ENCODE measurements at places on chromosomes 12 and 14.
A peak's percentile ranks its signal among the peaks of the same experiment; 100 is the strongest.

DNA sequence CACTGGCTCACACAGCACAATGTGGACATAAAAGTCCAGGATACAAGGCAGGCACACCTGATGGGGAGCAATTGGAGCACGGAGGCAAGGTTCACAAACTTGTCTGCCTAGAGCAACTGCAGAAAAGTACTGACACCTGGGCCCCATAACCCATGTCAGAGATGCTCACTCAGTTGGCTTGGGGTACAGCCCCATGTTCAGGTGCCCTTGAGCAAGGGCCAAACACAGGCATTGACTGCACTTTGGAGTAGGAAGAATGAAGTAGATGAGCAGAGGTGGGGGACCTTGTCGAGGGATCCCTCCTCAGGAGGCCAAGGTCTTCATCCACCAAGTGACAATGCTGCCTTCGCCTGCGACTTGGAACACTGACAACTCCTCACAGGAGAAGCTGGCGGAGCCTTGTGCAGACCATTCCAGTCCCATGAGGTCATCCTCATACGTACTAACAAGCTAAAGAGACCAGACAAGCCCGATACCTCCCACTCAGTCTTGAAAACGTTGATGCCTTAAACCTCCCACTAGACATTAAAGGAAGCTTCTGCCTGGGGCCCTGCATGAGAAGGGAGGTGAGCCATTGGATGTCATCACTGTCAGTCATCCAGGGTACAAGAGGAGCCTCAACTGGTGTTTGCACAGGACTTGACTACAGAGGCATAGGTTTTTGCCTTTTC, 42.5 kb upstream of the C14orf180 start:
- DNase-seq = no peak

DNA sequence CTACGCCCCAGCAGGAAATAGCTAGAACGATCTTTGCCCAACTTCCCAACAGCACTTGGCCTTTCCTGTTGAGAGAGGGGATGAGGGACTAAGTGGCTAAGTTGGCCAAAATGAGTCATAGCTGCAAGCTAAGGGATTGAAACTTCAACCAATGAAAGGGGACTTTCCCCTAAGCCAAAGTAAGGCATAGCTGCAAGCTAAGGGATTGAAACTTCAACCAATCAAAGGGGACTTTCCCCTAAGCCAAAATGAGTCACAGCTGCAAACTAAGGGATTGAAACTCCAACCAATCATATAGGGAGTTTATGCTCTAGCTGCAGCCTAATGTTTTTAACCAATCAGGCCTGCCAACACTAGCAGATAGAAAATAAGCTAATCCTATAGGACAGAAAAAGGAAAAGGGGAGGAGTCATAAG, 100.5 kb upstream of the SSTR1 start:
- peak; percentile 33 for DNase-seq

DNA sequence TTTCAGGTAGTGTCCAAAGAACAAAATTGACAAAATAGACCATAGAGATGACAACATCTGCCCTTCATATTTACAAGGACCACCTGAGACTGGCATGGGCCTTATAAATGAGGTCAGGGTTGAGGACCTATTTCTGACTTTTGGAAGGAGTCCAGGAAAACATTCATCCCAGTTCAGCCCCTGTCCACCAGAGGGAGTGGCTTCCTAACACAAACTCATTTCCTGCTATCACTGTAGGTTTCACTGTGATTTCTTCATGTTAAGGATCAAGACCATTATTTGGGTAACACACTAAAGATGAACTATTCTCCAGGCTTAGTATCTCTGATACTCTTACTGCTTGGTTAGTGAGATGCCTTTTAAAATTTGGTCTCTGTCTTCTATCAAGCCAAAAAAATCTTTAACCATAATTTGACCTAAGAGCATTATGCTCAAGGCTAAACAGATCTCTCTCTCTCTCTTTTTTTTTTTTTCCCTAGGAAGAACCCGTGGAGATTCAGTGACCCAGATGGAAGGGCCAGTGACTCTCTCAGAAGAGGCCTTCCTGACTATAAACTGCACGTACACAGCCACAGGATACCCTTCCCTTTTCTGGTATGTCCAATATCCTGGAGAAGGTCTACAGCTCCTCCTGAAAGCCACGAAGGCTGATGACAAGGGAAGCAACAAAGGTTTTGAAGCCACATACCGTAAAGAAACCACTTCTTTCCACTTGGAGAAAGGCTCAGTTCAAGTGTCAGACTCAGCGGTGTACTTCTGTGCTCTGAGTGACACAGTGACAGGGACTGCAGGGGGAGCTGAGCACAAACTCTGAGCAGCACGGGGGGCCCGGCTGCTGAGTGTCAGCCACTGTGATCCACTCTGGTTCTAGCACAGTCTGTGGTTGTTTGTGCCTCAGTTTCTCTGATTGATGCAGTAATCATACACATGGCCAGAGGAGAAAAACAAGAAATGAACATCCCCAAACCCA, 267.6 kb upstream of the OR4E1 start:
- DNase-seq = peak; percentile 26

DNA sequence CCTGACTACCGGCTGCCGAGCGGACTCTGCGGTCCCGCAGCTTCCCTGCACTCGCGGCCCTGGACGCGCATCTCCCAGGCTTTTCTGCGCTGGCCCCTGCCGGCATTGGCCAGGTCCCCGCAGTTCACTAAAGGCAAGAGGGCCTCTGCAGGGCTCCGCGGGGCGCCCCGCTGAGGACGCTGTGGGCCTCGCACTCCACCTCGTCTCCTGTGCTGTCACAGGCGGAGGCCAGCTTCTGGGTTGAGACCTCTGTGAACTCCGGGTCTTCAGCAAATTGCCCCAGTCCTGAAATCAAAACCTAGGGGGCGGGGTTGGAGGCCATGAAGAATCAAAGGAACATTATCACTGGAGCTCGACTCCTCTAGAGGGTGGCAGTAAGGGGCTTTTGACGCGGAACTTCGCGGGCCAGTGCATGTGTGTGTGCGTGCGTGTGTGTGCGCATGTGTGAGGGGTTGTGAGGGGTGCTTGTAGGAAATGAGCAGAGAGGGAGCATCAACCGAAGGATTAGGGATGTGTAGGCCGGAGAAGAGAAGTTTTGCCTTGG, 68.5 kb upstream of the CAPRIN2 start:
- peak; percentile 45 for DNase-seq

DNA sequence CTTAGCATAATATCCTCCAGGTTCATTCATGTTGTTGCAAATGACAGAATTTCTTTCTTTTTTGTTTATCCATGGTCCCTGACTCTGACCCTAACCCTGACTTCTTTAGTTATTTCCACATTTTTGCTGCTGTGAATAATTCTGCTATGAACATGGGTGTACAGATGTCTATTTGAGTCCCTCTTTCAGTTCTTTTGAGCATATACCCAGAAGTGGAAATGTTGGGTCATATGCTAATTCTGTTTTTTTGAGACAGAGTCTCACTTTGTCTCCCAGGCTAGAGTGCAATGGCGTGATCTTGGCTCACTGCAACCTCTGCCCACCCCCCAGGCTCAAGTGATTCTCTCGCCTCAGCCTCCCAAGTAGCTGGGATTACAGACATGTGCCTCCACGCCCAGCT, 33.1 kb downstream of the KNTC1 start:
- DNase-seq = no peak

- no peak for DNase-seq
Measured at GRCh38 chr14:73252491-73253322, 15.4 kb downstream of the PAPLN start.

DNA sequence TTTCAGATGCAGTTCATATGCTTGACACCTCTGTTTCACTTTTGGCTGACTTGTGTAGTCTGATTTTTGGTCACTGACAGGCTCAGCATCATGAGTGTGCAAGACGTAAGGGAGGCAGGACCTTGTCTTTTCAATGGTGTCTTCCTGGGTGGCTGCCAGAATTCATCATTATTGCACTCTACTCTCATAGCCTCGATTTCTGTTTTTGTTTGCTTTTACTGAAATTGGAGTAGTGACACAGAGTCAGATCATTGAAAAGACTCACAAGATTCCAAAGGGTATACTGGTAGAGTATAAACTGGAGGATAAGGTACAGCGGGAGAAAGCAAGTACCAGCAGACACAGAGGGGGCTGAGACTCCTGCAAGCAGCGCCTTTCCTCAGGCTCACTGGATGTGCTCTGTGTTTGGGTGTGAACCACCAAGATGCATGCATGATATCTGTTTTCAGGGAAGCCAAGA, 126.3 kb upstream of the FGD4 start:
- peak; percentile 3 for DNase-seq

GRCh38 chr14:33534104-33534503, 416.8 kb downstream of the EGLN3 start:
- no peak for DNase-seq

GRCh38 chr14:68499451-68499850, 293.4 kb downstream of the ZFP36L1 start:
- no peak for DNase-seq

DNA sequence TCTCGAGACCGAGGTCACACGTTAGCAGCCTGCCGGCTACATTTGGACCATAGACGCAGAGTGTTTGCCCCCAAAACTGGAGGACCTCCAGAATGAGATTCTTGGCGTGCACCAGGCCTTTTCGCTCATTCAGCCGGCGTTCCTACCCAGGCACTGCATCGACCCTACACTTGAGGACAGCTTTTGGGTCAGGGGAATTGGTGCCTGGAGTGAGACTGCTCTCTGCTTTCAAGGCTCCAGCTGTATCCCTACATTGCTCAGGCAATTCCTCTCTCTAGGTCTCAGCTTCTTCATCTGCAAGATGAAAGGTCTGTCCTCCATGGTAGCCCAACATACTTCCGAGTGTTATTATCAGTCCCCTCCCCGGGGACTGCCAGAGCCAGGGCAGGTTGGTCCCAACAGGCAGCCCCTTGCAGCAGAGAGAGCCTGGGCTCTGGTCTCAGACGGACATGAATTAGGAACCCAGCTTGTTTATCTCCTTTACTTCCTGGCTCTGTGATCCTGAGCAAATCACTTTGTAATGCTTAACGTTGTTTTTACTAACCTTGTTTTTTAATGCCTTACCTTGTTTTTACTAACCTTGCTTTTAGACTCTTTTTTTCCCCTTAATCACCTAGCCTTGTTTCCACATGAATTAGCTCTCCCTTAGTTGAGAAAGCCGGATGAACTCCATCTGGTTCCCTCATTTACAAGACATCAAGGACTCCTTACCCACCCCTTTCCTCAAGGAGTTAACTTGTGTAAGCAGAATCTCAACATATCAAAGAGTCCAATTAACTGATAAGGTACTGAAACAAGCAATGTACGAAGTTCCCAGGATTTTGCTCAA, 892 bp downstream of the TCHP start:
- no peak for DNase-seq

DNA sequence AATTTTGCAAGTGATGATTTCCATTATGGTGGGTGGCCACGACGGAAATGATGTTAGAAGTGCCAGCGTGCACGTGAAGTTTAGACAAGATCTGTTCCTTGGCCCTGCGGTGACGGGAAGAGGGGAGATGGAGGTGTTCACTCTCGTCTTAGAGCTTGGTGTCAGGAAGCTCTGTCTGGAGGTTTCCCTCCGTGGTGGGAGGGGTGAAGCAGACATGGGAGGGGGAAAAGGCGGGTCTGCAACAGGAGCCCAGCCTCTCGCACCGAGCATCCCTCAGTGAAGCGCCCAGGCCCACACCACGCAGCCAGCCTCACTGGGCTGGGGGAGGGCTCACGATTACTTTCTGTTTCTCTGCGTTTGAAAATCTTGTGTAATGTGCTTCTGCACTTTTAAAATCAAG, 26.3 kb downstream of the EML1 start:
- DNase-seq = no peak

DNA sequence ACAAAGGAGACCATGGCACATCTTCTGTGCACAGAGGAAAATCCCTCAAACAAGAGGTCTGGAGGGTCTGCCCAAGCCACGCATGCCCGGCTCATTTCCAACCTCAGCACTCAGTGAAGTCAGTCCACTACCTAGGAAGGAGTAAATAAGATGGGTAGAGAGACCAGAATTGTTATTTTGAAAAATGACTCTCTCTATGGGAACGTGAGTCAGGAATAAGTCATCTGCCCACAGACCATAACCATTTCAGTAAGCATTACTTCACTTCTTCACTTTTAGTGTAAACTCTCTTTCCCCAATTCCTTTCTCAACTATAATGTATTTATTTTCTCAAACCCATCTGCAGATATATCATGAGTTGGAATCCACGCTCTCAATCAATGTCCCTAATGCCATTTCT, 1039.9 kb upstream of the USP15 start:
- DNase-seq = no peak

DNA sequence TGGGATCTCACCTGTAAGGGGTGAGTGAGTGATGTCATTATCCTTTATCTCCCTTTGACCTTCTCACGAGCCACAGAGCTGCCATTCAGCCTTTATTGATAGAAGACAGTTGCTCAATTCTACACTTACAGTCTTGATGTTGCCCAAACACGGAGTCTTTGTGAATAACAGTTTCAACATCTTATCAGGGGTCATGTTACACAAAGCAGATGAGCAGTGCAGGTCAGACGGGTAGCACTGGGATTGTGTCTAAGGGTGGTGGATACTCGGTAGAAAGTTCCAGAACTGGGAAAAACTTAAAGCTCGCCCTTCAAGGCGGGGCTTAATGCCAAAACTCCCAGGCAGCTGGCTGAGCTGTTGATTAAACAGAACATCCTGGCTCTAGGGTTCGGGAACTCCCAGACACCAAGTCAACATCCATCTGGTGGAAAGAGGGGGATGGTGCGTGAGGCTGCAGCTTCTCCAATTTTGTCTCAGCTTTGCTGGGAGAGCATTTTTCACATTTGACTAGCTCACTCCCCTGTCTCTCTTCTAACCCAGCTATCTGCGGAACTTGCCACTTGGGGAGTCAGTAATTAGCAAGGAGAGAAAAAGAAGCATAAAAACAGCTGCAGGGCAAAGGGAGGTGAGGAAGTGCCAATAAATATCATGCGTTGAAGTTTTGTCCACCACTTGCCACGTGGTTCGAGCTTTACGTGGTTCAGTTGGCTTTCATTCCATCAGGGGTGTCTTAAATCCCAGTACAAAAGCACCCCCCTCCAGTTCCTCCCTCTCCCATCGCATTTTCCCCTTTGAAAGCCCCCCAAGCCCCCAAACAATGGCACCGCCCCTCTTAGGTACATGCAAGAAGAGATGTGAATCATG, 31.0 kb downstream of the FOXN4 start:
- DNase-seq = no peak

GRCh38 chr14:69750495-69750894, 16.4 kb upstream of the SRSF5 start:
- DNase-seq = no peak

DNA sequence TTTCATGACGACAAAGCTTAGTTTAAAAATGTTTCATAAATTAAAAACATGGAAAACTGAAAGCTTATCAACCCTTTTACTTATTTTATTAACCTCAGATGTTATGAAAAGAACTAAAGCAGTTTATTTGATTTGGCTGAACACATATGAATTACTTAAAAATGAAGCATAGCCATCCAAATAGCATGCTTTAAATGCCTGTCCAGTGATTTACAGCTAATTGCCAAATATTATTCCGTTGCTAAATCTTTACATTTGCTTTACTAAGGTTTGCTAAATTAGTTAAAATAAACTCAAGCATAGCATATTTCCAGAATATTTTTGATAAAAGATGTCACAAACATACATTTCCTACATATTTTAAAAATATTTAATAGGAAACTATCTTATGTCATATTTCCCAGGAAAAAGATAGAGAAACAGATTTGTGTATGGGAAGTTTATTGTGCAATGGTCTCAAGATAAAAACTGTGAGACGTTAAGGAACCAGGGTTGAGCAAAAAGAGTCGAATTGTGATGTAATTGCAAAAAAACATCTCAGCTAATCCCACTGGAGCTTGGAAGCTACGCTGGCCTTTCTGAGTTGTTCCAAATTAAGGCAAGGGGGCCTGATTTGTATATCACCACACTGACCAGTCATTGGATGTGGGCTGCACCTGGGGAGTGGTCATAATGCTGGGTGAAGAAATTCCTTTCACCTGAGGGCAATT, 25.8 kb downstream of the GPR135 start:
- DNase-seq = no peak

Data from stimulated activated naive CD8-positive, alpha-beta T cell treated with anti-CD3 and anti-CD28 coated beads, Interleukin-15, amount 100 ng/mL, for 72 hours (primary cell).